Esophagus muscularis mucosa (tissue), 4 donors: ENCODE measurements at places on chromosomes 11 and 22. TPM values are rescaled to one million over a fixed set of nuclear protein-coding genes. Genes with fewer than 3 reads are reported as not detected.

TMEM258 gene
- 43.9 TPM for total RNA-seq

OR4A15 gene
- not detected for total RNA-seq

RTN4R gene
- not detected for total RNA-seq

TCN2 gene
- total RNA-seq: 28.7 TPM

TMPRSS5 gene
- 0.83 TPM for total RNA-seq

GDPD4 gene
- not detected for total RNA-seq

MRGPRX4 gene
- not detected for total RNA-seq

APOBEC3H gene
- not detected for total RNA-seq

MS4A3 gene
- not detected for total RNA-seq

TPH1 gene
- 0.06 TPM for total RNA-seq
